ENCODE measurements at places on chromosomes 7 and 10.
A peak's percentile ranks its signal among the peaks of the same experiment; 100 is the strongest.

DNA sequence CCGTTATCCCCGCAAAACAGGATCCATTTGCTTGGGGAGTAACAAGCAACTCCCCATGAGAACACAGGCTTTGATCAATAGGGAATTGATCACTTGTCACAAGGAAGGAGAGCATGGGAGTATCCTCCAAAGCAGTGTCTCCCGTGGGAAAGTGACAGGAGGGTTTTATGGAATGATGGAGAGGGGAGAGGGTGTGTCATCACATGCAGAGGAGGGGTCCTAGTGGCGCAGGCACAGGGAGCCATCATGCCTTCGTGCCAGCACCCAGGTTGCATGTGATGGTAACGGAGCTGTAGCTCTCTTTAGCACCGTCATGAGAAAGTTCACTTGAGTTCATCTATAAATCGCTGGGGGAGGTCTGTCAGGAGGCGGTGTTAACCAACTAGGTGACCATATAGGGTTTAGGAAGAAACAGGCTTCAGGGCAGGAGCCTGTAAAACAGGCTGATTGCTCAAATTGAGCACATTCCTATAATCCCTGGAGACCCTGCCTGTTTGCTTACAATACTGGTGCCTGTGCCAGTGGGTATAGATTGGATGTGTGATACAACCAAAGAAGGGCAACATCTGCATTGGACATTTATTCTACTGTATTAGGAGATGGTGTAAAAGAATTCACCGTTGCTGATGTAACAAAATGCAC is 428.5 kb downstream of the GALNT17 start:
- peak; percentile 35 for DNase-seq

GRCh38 chr10:6092731-6093130 is 3.9 kb downstream of the RBM17 start:
- DNase-seq, result no peak

- no peak for DNase-seq
Measured at GRCh38 chr7:132433301-132433700, 143.0 kb downstream of the PLXNA4 start.

- DNase-seq, result peak; percentile 52
Measured at GRCh38 chr10:5413012-5413938, 918 bp downstream of the NET1 start.

- DNase-seq, result no peak
Measured at GRCh38 chr10:120818301-120818700, 32.9 kb upstream of the WDR11 start.

DNA sequence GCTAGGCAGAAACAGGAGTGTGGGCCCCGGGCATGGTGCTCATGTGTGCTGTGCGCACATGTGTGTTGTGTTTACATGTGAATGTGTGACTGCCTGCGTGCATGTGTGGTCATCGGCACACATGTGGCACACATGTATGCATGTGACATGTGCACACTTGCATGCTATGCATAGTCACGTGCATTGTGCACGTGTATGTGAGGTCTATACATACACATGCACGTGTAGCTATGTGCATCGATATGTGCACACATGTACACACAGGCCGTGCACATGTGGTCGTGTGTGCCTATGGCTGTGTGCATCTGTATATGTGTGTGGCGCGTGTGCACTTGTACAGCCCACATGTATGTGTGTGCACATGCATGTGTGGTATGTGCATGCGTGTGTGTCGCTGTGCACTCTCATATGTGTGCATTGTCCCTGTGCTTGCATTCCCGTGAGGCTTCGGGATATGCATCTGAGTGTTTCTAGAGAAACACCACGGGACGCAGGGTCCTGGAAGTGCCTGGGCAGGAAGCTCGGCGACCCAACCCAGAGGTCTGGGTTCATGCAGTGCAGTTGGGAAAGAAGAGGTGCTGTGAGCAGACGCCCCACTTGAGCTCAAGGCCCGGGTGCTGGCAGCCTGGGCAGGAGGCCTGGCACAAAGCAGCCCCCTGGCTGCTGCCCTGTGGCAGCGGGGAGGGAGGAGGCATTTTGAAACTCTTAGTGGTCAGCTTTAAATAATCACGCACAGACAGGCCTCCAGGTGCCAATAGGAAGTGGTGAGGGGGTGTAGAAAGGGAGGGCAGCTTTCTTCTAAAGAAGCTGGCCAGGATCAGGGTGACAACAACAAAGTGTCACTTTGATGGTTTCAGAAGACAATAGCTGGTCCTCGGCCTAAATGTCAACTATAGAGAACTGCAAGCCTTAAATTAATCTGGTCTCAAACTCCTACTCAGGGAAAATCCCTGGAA is 410.0 kb upstream of the MGMT start:
- no peak for DNase-seq

DNA sequence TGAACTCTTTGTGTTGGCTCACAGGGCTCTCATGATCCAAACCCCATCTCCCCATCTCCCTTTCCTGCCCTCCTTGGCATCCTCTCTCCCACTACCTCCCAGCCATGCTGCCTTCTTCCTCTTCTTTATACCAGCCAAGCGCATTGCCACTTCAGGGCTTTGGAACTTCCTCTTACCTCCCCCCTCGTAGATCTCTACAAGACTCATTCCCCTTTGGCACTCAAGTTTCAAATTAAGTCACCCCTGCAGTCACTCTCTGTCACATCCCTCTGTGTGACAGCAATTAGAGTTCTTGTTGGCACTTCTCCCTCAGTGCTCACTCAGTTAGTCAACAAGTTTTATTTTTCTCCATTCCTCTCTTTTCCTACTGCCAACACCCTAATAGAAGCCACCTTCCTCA is 20.8 kb upstream of the NRP1 start:
- DNase-seq, result no peak

DNA sequence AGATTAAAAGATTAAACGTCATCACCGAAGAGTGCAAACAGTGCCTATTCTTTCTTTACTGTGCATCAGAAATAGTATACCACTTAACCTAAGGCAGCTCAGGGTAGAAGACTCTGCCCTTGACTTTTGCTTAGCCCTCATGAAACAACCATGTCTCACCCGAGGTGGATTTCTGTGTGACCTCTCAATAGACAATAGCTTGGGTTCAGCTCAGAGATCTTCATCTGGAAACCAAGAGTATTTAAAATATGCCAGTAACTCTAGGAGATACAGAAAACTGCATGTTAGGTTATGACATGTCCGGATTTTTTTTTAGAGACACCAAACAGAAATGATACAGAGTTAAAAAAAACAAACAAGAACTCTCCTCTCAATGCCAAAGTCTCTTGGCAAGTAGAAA is 75.8 kb downstream of the JAZF1 start:
- no peak for DNase-seq

DNA sequence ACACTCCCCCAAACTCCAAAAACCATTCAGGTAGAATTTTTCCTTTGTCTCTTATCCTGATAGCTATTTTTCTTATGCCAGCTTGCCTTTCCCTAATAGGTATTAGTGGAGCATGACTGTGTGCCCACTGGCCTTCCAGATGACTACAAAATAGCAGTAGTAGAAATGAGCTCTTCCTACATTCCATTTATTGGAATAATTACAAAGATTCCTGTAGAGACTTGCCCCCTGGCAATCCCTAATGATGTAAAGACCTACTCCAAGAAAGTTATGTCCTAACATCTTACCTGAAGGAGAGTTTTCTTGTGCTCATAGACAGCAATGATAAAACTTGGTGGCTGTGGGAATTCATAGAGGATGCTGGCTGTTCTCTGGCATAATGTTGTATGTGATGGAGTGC is 501.8 kb downstream of the GATA3 start:
- DNase-seq, result no peak

DNA sequence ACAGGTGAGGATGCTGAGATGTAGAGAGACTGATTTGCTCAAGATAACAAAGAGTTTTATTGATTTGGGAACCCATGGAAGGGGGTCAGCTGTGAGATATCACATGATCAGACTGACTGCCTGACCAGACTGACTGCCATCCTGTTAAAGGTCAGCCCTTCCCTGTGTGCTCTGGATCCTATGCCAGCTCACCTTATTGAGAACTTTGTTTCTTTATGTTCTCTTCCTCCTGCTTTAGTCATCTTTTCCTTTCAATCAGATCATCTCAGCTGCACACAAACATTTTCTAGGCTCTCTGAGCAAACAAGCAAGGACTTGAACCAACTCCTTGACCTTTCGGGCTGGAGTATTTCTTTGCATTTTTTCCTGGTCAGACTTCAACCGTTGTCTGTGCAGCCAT is 50.0 kb upstream of the MTPN start:
- no peak for DNase-seq

DNA sequence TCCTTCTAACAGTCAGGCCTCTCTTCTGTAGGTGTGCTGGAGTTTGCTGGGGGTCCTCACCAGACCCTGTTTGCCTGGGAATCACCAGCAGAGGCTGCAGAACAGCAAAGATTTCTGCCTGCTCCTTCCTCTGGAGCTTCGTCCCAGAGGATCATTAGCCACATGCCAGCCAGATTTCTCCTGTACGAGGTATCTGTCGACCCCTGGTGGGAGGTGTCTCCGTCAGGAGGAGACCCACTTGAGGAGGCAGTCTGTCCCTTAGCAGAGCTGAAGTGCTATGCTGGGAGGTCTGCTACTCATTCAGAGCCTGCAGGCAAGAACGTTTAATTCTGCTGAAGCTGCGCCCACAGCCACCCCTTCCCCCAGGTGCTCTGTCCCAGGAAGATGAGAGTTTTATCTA is 611.1 kb upstream of the COBL start:
- no peak for DNase-seq

DNA sequence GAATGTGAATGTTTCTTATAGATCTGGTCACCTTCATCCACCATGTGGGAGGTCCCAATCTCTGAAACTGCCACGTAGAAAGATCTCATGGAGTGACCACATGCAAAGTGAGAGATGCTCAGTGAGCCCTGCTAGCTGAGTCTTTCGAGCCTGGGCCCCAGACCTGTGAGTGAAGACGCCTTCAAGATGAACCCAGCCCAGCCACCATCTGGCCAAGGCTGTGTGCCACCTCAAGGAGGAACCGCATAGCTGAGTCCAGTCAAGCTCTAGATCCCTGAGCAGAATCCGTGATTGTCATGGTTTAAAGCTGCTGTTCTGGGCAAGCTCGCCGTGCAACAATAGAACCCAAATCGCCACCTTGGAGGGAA is 20.2 kb upstream of the PPIF start:
- no peak for DNase-seq

DNA sequence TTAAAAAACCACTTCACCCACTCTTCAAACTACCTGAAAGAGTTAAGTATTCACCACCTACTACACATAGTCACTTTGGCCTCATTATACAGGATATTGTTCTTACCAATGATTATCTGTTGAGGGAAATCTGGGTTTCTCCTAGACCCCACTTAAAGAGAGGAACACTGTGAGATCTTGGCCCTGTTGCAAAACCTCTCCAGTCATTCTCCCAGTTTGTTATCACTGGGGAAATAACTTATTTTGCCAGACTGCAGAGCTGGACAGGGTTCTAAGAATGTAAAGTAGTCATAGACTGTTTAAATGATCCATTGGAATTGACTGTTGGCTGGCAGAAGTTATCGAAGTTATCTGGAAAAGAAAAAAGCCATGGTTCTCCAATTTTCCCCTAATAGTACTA is 143.8 kb downstream of the HGF start:
- DNase-seq, result no peak

- peak; percentile 41 for DNase-seq
Measured at GRCh38 chr7:106111655-106112117, 426 bp downstream of the SYPL1 start.

- no peak for DNase-seq
Measured at GRCh38 chr7:28802450-28802849, 155.7 kb downstream of the TRIL start.

- no peak for DNase-seq
Measured at GRCh38 chr10:34081948-34082347, 733.1 kb downstream of the PARD3 start.

- no peak for DNase-seq
Measured at GRCh38 chr7:27587429-27587828, 75.3 kb downstream of the HIBADH start.

DNA sequence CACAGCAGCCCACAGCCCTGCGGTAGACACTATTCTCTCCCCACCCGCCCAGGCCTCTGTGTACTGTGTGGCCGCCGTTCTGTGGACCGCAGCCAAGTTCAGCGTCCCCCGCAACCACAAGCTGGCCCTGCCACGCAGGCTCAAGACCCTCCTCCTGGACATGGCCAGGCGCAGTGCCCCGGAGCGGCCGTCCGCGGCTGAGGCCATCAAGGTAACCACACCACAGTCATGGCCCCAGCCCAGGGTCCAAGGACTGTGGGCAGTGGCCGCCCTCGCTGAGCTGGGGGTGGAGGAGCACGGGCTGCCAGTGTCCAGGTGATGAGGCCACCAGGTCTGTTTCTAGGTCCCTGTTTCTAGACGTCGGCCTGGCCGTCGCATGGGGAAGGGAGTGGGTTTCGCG is 34.4 kb upstream of the UTF1 start:
- no peak for DNase-seq

GRCh38 chr7:27159266-27160144 is 3.0 kb upstream of the HOXA7 start:
- DNase-seq, result no peak

- no peak for DNase-seq
Measured at GRCh38 chr7:23969443-23969842, 259.4 kb downstream of the STK31 start.

GRCh38 chr7:117835016-117835664 is 38.1 kb downstream of the CTTNBP2 start:
- DNase-seq, result no peak

GRCh38 chr7:135976312-135977006 is 700 bp downstream of the MTPN start:
- DNase-seq, result peak; percentile 1

- DNase-seq, result no peak
Measured at GRCh38 chr10:78402591-78402990, 368.9 kb downstream of the RPS24 start.

- DNase-seq, result peak; percentile 20
Measured at GRCh38 chr10:43204943-43205671, 61.8 kb downstream of the RASGEF1A start.

GRCh38 chr7:80128918-80129317 is 5.7 kb upstream of the GNAI1 start:
- DNase-seq, result no peak

- DNase-seq, result no peak
Measured at GRCh38 chr10:116674901-116675423, 54.2 kb downstream of the PNLIPRP2 start.

DNA sequence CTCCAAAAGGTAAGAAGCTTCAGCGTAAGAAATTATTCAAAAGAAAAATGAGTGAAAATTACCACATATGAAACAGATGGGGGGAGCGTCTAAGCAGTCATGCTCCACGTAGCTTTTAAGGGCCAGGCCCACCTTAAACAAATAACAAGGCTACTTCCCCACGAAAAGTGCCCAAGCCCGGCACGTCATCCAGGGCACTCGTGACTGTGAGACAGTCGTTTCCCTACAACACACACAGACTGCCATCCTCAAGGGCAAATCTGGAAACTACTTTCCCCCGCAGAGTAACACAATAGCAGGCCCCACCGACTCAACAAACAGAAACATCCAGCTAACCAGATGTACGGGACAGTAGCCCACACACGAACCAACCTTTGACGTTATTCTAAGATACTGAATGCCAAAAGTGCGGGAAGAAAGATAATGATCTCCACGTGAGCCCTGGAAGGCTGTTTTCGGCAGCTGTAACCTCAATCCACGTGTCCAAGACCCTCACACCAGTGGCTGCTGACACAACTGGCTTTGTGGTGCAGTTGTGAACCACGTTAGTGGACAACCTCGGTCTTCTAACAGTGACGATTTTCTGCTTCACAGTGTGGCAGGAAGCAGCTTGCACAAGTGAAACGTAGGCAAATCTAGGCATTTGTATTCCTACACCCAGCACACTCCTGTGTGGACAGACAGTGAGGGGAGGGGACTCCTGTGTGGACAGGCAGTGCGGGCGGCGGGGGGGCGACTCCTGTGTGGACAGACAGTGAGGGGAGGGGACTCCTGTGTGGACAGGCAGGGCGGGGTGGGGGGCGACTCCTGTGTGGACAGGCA is 251.7 kb downstream of the ZMYND11 start:
- no peak for DNase-seq

GRCh38 chr7:31082447-31082846 is 30.3 kb downstream of the ADCYAP1R1 start:
- no peak for DNase-seq

Measured in fibroblast of upper back skin (primary cell).